Islet precursor cell (in vitro differentiated cells): ENCODE measurements at places on chromosomes 7 and 10.

DNA sequence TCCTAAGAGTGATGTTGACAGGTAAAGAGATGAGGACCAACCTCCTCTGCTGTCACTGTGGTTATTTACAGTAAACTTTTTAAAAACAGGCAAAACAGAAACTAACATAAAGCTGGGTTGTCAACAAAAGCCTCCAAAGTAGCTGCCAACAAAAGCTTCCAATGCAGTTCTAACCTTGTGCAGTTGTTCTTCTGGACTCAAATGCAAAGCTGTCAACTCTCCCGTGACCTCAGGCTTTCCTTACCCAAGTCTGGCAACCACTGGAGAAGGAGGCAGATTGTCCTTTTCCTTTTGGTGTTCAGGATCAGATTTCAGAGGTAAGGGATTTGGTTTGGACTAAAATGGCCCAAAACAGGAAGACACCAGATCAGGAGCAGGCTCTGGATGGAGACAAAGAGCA lies 63.1 kb downstream of the DLG5 start:
- peak; percentile 32 for DNase-seq

DNA sequence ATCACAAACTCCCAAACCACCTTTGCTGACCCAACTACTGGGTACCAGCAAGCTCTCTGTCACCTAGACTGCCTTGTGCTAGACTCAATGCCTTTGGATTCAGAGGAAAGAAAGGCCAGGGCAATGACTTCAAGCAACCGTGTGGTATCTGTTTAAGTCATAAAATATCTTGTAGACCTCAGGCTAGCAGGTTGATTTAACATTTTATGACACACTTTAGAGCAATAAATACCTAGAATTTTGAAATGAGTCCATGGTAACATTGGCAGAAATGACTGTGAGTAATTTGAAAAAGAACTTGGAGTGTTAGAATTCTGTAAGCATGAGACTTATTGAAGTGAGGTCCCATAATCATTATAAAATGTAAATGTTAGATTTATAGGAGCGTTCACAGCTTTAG lies 87.2 kb downstream of the TWIST1 start:
- no peak for DNase-seq

DNA sequence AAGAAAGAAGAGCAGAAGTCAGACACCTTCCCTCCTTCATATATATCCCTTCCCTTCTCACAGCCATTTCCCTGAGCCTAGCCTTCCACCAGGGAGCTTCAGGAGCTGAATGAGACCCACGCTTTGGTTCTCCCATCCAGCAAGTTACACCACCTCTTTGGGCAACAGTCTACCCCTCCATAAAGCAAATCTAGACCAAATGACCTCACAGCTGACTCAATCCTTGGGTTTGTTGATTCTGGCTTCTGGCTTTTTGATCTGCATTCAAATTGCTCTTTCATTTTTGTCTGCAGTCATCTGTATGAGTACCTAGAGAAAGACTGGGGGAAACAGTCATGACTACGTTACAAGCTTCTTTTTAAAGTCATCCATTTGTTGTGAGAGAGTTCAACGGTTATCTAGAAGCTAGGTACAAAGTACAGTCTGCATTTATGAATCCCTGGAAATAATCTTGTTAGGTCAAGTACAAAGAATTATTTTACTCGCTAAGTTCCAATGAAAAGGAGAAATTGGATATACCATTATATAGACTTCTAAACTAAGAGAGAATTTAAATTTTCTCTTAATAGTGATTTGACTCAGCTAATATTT lies 86.3 kb downstream of the RAB11FIP2 start:
- no peak for DNase-seq

GRCh38 chr7:80773787-80774508 lies 135.5 kb downstream of the CD36 start:
- no peak for DNase-seq

- no peak for DNase-seq
Measured at GRCh38 chr7:127903892-127904669, 127.2 kb downstream of the LRRC4 start.

DNA sequence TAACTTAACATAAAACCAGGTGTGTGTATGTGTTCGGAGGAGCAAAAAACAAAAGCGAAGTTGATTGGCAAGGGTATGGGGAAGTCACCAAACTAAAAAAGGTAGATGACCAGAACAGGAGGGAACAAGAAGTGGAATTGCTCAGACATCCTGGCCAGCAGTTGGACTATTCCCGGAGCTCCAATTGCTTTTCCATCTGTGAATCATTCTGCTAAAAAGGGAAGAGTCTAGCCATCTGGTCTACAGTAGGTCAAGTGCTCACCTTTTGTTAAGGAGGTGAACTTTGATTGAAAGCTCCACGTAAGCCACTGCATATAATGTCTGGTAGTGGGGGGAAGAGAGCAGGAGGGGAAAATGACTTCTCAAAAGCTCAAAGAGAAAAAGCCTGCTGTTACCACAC lies 50.0 kb upstream of the BET1 start:
- DNase-seq: no peak
